Effector CD8-positive, alpha-beta T cell (primary cell): ENCODE measurements at places on chromosomes 4 and X.

GRCh38 chrX:154541896-154542722 is 4.5 kb downstream of the G6PD start:
- DNase-seq, result no peak

DNA sequence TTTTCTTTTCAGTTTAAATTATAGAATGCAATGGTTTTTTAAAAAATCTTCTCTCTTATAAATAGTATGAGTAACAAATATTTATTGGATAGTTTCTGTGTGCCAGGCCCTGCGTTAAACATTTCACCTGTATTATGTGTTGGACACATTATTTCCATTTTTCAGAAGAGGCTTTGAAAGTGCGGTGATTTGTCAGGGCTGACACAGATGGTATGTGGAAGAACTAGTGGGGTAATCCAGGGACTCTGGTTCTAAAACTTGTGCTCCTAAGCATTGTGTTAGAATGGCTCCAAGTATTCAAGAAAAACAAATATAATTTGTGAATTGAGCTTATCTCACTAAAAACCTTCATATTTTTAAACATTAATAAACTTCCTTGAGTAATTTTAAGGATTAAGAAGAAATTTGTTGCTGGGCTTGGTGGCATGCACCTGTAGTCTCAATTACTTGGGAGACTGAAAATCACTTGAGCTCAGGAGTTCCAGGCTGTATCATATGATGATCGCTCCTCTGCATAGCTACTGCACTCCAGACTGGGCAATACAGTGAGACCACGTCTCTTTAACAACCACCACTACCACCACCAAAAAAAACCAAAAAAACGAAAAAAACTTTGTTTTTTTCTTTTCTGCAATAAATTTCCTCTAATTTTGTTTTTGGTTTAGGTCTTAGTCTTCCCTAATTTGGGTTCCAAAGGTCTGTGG is 40.0 kb downstream of the RAPGEF2 start:
- no peak for DNase-seq

GRCh38 chrX:151523351-151523750 is 40.1 kb upstream of the PASD1 start:
- DNase-seq, result no peak

DNA sequence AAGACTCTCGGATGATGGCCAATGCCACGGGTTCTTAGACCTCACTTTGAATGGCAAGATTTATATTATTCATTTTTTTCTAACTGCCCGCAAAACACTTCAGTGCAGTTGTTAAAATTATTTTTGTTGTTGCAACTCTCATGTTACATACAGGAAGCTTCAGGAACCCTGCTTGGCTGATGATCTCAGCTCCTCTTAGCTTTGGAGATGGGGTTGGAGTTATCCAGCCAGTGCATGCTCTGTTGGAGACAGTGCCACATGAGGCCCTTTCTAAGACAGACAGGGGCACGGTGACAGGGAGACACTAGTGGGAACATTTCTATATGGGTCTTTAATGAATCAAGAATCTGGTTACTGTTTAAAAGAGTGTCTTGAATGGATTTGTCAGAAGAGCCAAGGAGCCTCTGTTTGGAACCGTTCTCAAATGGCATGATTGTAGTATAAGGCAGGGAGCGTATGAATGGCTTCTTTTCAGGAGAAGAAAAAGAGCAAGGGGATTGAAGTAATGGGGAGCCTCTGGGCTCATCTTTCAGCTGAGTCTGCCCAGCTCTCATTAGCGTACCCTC is 61.9 kb upstream of the ENPP6 start:
- DNase-seq, result no peak

DNA sequence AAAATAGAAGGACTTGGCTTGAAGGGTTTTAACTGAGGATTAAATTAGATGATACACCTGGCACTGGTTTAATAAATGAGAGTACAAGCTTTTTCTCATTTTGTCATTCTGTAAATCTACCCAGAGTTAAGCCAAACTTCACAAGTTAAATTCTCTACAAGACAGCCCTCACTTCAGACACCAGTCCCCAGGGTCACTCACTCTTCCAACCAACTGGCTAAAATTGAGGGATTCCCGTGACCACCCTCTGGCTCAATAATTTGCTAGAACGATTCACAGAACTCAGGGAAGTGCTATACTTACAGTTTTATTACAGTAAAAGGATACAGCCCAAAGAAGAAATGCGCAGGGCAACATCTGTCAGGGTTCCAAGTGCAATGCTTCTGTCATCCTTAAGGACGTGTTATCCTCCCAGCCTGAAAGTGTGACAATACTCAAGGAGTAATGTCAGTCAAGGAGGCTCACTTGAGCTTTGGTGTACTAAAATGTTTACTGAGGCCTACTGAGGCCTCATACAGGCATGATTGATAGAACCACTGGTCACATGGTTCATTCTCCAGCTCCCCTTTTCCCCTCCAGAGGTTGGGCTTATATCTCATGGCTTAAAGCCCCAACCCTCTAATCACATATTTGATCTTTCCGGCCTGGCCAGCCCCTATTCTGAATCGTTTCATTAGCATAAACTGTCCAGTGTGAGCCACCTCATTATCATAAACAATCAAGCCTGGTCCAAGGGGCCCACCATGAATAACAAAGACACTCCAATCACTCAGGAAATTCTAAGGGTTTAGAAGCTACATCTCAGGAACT is 9.6 kb upstream of the TMSB4X start:
- DNase-seq, result no peak

DNA sequence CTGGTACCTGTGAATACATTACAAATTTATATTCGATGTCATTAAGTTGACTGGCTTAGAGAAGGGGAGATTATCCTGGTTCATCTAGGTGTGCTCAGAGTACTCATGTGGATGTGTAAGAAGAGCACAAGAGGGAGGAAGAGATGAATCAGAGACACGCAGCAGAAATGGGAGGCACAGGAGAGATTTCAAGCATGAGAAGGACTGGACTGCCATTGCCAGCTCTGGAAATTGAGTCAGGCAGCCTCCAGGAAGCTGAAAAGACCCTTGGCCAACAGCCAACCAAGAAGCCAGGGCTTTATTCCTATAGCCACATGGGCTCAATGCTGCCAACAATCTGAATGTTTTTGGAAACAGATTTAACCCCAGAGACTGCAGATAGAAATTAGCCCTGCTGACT is 1390.0 kb downstream of the STIM2 start:
- DNase-seq, result no peak

- no peak for DNase-seq
These were observed 43.8 kb upstream of the KCNIP4 start for GRCh38 chr4:21992330-21992729.

GRCh38 chr4:9921326-9921725 is 100.0 kb downstream of the SLC2A9 start:
- no peak for DNase-seq

DNA sequence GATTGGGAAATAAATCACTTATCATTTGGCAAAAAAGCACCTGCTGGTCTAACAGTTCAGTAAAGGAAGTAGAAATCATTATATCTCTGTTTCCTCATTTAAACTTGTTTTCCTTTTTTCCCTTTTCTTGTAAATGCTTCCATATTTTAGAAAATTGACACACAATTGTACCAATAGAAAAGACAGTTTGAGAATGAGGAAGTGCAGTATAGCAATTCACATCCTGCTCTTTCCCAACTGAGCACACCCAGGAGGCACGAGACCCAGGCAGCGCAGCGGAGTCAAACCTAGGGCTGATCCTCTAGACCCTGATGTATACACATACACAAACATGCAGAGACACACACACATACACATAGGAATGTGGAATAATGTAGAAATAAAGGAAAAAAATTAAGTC is 74.8 kb upstream of the PACRGL start:
- no peak for DNase-seq

DNA sequence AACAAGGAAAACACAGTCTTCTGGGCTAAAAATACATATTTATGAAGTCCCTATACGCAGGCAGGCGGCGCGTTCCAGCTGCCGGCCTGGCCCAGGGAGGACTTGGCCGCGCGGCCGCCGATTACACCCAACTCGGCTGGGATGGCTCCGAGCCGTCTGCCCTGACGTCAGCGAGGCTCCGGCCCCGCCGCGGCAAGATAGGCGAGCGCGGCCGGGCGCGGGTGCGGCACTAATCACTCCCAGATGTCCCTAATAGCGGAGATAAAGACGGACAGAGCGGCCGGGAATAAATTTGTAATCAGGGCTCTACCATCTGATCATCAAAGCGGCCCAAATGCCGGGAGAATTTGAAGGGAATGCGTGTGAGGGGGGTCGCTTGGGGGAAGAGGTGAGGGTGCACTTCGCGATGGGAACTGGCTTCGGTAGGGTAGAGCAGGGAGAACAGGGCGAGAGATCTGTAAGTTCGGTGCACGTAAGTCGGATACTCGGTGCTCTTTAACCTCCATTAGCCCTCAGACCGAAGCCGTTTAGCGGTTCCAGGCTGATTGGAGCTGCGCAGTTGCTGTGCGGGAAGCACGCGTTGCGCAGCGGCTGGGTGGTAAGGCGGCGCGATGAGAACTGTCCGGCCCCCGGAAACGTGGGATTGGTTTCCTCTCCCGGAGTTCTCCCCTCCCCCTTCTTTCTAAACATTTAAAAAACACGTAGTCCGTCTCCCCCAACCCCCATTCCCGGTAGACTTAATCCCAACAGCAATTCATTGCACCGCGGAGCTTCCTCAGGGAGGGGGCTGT is 7.7 kb downstream of the HAND2 start:
- no peak for DNase-seq

GRCh38 chr4:33054656-33055196 is 2334.6 kb downstream of the PCDH7 start:
- DNase-seq, result no peak

DNA sequence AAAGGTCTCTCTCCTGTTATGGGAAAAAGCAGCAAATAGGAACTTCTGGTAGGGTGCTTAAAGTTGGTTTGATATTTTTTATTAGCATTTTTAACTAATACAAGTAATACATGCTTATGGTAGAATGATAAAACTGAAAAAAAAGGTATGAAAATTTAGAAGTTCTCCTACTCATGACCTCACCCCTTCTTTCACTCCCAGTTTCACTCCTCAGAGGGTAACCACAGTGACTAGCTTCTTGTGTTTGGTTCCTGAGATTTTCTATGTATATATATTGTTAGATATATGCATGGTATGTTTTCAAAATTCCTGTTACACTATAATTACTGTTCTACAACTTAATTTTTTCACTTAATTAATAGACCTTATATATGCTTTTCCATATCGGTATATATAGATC is 66.5 kb downstream of the AR start:
- DNase-seq, result no peak

- no peak for DNase-seq
These were observed 3.8 kb downstream of the PLAC1 start for GRCh38 chrX:134654398-134655012.

DNA sequence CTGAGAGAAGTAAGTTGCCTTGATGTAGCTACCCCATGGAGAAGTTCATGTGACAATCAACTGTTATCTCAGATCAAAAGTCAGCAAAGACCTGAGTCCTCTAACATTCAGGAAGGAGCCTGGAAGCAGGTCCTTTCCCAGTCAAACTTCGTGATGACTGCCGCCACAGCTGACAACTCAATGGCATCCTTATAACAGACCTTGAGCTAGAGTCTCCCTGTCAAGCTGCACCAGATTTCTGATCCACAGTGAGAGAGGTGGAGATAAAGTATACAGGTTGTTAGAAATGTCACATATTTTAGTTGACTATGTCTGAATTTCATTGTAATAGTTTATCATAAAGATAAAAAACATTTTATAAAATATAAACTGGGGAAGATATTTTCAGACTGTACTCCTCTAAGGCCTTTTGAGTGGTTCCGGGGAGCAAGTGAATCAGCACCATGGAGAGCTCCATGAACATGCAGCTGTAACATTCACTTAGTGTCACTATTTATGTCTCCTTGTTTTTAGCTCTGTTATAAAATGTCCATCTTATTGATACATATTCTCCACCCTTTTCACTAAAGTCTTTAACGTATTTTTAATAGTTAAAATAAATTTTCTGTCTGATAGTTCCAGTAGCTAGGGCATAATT is 1653.5 kb upstream of the AGA start:
- DNase-seq, result no peak

DNA sequence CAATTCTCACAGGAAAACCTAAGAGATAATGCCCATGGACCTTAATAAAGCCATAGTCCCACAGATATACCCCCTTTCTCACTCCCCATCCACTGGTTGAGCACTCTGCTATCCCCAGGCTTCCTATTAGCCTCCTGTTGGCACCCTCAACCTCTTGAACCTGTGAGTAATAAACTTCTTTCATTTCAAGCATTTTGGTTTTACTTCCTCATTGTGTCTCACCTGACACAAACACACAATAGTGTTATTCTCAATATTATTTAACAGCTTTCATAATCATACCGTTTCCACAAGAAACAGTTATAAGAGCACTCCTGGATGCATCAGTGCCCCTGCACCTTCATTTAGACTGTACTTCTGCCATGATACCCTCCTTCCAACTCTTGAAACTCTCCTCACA is 56.8 kb downstream of the TRPC5 start:
- DNase-seq, result no peak

- no peak for DNase-seq
These were observed 930.2 kb upstream of the DIAPH2 start for GRCh38 chrX:95754411-95754810.

GRCh38 chr4:90727938-90728337 is 600.7 kb downstream of the CCSER1 start:
- no peak for DNase-seq

DNA sequence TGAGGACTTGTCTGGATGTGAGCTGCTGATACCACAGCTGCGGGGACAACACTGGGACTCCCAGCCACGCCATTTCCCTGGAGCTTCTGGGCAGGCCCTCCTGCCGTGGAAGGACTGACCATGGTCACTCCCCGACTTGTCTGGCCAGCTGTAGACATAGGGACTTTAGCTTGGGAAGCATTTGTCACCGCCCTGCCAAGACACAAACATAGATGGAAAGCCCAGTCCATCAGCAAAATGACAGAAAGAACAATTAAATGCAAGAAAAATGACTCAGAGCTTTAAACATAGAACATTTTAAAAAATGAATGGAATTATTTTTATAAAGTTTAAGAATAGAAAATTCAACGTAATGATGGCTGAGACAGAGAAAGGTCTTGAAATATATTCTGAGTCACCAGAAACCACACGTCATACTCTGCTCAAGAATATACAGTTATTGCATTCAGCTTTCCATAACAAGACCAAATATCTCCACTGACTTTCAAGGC is 107.6 kb upstream of the CBR4 start:
- DNase-seq, result no peak

GRCh38 chr4:81743731-81744435 is 272.2 kb upstream of the RASGEF1B start:
- no peak for DNase-seq

DNA sequence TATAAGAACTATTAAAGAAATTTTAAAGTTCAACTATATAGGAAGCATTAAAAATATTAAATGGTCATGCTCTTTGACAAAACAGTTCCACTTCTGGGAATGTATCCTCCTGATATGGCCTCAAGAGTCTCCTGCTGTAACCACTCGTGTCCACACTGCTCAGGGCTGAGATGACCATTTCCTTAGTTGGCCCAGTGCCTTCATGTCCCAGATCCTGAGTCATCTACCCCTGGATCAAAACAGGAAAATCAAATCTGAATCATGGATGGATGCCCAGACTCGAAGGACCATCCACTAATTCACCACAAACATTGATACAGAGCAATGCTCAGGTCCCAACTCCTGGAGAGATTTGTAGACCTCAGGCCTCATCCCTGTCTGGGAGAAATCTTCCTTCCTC is 44.7 kb downstream of the GPRASP3 start:
- no peak for DNase-seq

GRCh38 chr4:185838104-185838452 is 26.1 kb upstream of the SORBS2 start:
- DNase-seq, result no peak

- no peak for DNase-seq
These were observed 29.6 kb downstream of the TLR10 start for GRCh38 chr4:38752941-38753806.

- DNase-seq, result no peak
These were observed 36.4 kb downstream of the SLIT2 start for GRCh38 chr4:20288047-20288650.

- DNase-seq, result no peak
These were observed 586.1 kb downstream of the ADGRL3 start for GRCh38 chr4:61786211-61786610.
